ENCODE measurements at places on chromosomes 3 and 15.

DNA sequence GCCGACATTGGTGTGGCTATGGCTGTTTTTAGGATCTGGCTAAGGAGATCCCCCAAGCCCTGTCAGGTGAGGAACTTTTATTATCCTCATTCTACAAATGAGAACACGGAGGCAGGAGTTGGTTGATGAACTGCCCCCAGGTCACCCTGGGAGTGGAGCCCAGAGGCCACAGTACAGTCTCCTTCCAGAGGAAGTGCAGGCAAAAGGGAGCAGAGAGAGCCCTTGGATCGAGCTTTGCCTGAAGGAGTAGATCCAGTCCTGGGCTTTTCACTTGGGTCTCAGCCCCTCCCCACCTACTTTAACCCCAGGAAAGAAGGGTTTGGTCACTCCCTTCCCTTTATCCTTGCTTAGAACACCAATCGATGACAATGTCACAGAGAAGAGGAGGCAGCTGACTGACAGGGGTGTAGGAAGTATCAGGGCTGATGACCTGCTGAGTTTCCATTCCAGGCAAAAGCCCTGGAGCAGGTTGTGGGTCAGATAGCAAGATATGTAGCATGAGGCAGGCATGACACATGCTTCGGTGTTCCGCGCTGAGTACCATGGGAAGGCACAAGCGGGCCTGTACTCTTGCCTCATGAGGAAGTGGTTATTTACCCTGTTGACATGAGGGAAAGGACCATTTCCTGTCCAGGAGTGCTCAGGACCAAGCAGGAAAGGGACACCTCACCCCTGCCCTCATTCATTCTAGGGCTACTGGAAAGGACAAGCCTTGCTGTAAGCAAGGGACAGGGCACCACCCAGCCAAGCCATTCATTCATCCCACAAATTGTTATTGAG is 5.8 kb upstream of the PLA2G4D start:
- DNase-seq: no peak

DNA sequence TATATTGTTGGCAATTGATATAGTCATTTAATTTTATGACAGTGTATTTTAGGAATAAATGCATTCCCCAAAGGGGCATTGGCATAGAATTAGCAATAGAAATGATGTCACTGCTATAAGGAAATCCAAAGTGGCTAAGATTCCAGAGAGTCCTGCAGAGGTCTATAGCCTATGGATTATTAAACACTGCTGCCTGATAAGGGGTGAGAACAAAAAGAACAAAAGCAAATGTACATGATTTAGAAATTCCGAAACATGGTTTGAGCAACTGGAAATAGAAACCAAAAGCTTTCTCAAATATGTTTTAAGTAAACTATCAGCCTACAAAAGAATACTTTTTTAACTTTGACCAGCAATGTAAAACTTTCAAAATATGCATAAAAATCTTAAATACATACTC is 280.1 kb upstream of the RASGRP1 start:
- DNase-seq: no peak

- peak; percentile 34 for DNase-seq
These were observed 125.1 kb downstream of the SHQ1 start for GRCh38 chr3:72722930-72723726.

- DNase-seq: peak; percentile 34
These were observed 95.4 kb downstream of the MYLK start for GRCh38 chr3:123788710-123789109.

GRCh38 chr3:154730186-154730585 is 300.2 kb upstream of the GPR149 start:
- no peak for DNase-seq

DNA sequence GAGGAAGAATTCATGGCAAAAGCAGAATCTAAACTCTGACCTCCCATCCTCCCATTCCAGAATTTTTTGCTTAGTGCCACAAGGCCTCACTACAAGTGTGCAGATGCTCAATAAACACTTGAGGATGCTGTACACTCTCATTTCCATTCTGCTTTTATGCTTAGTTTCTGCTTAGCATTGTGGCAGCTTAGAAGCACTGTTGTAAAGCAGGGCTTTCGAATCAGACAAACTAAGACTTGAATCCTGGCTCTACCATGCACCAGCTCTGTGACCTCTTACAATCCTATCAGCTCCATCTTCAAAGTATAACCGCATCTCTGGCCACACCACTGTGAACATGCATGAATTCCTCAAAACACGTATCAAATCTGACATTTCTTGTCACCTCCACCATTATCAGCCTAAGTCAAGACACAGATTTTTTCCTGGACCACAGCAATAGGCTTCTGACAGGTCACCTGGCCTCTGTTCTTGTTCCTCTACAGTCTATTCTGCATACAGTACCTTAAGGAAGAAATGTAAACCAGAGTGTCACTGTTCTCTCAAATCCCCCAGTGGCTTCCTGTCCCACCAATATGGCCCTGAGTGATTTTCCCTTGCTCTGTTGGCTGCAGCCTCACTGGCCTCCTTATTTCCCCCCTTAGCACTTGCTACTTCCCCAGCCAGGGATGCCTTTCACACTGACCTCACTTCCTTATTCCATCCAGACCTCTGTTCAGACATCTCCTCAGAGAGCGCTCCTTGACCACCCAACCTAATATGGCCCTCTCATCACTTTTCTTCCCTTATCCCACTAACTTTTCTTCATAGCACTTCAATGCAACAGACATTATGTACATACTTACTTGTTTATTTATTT is 8.1 kb upstream of the PHC3 start:
- no peak for DNase-seq

DNA sequence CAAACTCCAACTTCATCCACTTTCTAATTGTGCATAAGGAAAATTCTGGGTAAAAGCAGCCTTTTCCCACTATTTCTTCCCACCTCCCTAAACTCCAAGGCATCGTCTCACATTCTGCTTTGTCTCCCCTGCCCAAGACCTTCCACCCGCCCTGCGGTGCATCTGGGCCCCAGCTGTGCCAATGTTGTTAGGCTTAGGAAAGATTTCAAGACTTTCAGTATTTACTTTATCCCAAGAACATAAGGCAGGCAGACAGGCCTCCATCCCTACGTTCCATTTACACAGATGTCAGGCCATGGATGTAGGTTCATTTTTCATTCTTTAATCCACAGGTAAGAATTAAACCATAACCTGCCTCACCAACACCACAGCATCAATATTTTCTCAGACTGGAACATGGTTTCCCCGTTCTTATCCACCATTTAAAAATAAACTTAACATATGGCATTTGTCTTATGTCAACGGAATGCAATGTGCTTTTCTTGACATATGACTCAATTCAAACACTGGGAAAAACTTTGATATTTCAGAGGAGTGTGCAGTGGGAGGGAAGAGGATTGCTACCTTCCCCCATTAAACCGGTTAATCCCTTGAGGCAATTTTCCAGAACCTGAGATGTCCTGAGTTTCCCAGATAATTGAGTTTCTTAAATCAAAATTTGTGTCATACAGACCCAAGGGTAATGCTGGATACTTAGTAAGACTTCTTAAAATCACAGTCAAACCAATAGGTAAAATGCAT is 238.0 kb upstream of the LRIG1 start:
- DNase-seq: peak; percentile 74

- DNase-seq: no peak
These were observed 129.3 kb downstream of the WNT5A start for GRCh38 chr3:55357796-55358195.

DNA sequence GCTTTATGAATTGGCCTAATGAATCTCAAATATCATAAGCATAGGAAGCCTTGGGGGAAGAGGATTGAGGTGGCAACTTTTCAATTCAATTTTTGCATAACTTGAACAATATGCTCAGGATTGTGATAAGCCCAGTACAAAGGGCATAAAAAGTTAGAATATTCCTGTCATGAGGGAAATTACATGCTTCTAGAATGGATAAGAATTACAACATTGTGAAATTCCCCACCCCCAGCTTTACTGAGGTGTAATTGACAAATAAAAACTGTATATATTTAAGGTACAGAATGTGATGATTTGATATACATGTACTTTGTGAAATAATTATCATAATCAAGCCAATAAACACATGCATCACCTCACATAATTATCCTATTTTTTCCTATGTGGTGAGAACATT is 132.6 kb upstream of the TNIK start:
- no peak for DNase-seq

- DNase-seq: peak; percentile 96
These were observed 636.8 kb downstream of the MECOM start for GRCh38 chr3:169026543-169027182.

DNA sequence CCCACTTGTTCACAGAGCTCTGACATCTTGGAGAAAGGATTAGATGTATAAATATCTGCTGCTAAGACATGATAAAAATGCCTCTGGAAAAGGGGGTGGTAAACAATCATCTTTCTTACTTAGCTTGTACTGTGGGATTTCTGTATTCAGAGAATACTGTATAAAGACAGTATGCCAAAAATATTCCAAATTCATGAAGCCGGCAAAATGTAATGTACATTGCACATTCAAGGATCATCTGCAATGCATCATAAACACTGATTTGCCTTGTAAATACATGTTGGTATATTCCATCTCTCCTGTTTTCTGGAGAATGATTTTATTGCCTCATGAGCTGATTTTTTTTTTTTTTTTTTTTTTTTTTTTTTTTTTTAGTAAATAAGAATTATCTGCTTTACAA is 355.3 kb downstream of the ROBO1 start:
- DNase-seq: no peak

GRCh38 chr15:101135532-101136166 is 116.2 kb downstream of the CHSY1 start:
- DNase-seq: no peak

DNA sequence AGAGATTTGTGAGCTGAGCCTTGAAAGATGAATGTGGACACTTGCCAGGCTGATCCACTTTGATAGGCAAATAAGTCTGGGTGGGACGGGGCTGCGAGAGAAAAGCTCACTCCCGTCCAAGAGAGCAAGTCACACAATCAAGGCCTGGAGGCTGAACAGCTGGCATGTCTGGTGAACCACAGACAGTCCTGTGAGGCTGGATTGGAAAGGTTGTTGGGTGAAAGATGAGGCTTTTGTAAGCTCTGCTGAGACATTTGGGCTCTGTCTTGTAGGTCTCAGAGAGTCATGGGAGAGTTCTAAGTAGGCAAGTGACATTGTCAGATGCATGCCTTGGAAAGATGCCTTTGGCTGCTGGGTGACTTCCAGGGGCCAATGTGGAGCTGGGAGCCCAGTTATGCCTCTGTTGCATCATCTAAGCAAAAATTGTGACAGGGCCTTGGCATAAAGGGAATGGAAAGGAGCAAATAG is 38.5 kb downstream of the RPLP1 start:
- DNase-seq: peak; percentile 59

GRCh38 chr15:62835351-62835750 is 207.2 kb upstream of the TPM1 start:
- DNase-seq: peak; percentile 44

DNA sequence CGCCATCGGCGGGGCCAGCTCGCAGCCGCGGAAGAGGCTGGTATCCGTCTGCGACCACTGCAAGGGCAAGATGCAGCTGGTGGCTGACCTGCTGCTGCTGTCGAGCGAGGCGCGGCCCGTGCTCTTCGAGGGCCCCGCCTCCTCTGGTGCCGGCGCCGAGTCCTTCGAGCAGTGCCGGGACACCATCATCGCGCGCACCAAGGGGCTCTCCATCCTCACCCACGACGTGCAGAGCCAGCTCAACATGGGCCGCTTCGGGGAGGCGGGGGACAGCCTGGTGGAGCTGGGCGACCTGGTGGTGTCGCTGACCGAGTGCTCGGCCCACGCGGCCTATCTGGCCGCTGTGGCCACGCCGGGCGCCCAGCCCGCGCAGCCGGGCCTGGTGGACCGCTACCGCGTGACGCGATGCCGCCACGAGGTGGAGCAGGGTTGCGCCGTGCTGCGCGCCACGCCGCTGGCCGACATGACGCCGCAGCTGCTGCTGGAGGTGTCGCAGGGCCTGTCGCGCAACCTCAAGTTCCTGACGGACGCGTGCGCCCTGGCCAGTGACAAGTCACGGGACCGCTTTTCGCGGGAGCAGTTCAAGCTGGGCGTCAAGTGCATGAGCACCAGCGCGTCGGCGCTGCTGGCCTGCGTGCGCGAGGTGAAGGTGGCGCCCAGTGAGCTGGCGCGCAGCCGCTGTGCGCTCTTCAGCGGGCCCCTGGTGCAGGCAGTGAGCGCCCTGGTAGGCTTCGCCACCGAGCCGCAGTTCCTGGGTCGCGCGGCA is 1.8 kb downstream of the TLNRD1 start:
- DNase-seq: no peak

DNA sequence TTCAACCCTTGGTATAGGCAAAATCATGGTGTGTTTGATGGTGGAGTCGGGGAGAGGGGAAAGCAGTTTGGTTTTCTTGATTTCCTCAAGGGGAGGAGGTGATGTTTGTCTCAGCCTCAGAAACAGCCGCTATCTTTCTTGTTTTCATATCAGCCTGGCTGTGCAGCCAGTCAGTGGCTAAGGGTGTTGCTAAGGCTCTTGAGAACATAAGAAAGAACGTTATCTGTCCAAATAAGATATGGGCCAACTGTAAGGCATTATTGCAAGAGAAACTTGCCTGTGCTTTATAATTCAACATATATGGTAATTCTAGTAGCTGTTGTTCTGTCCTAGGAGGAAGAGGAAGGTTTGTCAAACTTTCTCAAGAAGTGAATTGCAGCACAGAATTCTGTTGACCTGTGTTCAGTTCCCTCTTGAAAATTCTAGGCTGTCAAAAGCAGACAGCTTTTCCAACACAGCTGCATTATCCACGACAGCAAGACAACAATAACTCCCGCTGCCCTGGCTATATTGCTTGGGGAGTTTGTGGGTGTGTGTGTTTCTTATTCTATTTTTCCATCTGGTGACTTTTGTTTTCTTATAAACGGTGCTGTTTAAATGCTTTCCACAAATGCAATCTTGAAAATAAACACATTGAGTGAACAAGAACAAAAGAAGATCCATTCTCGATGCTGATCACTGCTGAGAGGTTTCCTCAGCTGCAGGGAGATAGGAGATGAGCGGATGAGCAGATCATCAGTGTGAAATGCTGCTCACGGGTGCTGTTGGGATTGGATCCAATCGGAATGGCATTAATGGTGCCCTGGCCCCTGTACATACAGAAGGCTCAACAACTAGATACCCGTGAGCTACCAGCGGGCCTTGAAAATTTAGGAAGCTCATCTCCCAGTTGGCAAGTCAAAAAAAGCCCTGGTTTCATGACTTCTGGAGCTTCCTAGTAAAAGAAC is 90.8 kb upstream of the TNFAIP8L3 start:
- DNase-seq: no peak

- DNase-seq: no peak
These were observed 31.9 kb downstream of the UBE2E1 start for GRCh38 chr3:23837691-23838090.

GRCh38 chr3:105523501-105523900 is 156.8 kb downstream of the ALCAM start:
- DNase-seq: peak; percentile 54

- no peak for DNase-seq
These were observed 316.7 kb upstream of the TBL1XR1 start for GRCh38 chr3:177513815-177514610.

GRCh38 chr3:157058392-157059071 is 101.4 kb downstream of the CCNL1 start:
- DNase-seq: no peak

DNA sequence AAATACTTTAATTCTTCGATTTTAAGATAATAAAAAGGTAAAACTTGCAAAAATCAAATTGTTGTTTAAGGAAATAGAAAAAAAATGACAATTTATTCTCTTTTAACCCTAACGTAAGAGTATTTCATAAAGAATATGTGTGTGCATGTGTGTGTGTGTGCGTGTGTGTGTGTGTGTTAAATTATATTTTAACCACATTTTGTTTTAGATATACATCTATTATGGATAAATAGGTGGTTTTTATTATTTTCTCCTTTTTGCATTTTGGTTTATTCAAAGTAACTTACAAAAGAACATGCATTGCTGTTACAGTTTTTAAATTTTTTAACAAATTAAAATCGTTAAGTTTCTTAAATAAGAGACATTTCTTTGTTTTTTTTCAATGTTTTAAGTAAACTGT is 414.4 kb downstream of the NAALADL2 start:
- DNase-seq: no peak

Data from cardiac fibroblast (primary cell).